ENCODE measurements at places on chromosomes 1 and 21. TPM values are rescaled to one million over a fixed set of nuclear protein-coding genes. Genes with fewer than 3 reads are reported as not detected.

Gene RRP1B
- total RNA-seq, result 29.2 TPM

Gene SH3GLB1
- total RNA-seq, result 97.4 TPM

Gene ESPN
- total RNA-seq, result 27.5 TPM

Gene PTBP2
- total RNA-seq, result 387 TPM

Gene SPRR2E
- total RNA-seq, result not detected

Gene CD53
- 11.1 TPM for total RNA-seq

Gene SPRR2B
- not detected for total RNA-seq

Gene ICOSLG
- 1.6 TPM for total RNA-seq

Gene ZNF644
- total RNA-seq, result 164 TPM

Gene PIK3C2B
- 44.6 TPM for total RNA-seq

Gene ADCY10
- total RNA-seq, result 0.49 TPM

Gene MTARC1
- total RNA-seq, result 13.1 TPM

Gene NUDT4B
- 33.9 TPM for total RNA-seq

Gene CCDC27
- not detected for total RNA-seq

Gene OR2W3
- total RNA-seq, result 0.44 TPM

Gene DENND2D
- total RNA-seq, result 6.2 TPM

Gene DENND2C
- total RNA-seq, result 4.2 TPM

Gene SELENOF
- 177 TPM for total RNA-seq

Gene RGS4
- 24.2 TPM for total RNA-seq

Gene AMY1C
- total RNA-seq, result not detected

Gene LRRC8B
- total RNA-seq, result 26.4 TPM

Gene RIPK4
- 8.8 TPM for total RNA-seq

Gene KRTAP13-2
- not detected for total RNA-seq

Gene RIPPLY3
- 0.60 TPM for total RNA-seq

Gene THEM5
- not detected for total RNA-seq

Gene MAB21L3
- not detected for total RNA-seq

Gene PROK1
- total RNA-seq, result not detected

Gene OSCP1
- 20.6 TPM for total RNA-seq

Gene FAM229A
- 3.1 TPM for total RNA-seq

Gene VWA5B1
- total RNA-seq, result 1.1 TPM

Gene RGS5
- 164 TPM for total RNA-seq

Gene MATN1
- 0.33 TPM for total RNA-seq

Gene CFAP141
- not detected for total RNA-seq

Gene KRTAP22-1
- not detected for total RNA-seq

Gene TP73
- 1.5 TPM for total RNA-seq

Gene PAX7
- total RNA-seq, result 3.1 TPM

Gene SPATA21
- total RNA-seq, result not detected

Gene PFKFB2
- 10.4 TPM for total RNA-seq

Gene ARTN
- 2.4 TPM for total RNA-seq

Gene SIK1
- total RNA-seq, result 49.3 TPM

Gene DDAH1
- 47.2 TPM for total RNA-seq

Gene AKR1A1
- total RNA-seq, result 57.1 TPM

Gene RNU1-3
- under 0.01 TPM for total RNA-seq

Gene HTR1D
- total RNA-seq, result not detected

Gene SPRR5
- total RNA-seq, result not detected

All from camera-type eye (tissue), 1 donor.